ENCODE measurements at places on chromosomes 16 and 17. TPM values are rescaled to one million over a fixed set of nuclear protein-coding genes. Genes with fewer than 3 reads are reported as not detected.

The SPNS3 gene
- 1.8 TPM for total RNA-seq

The TBC1D3E gene
- not detected for total RNA-seq

The SMIM5 gene
- 15.5 TPM for total RNA-seq

The CSF3 gene
- not detected for total RNA-seq

The FSCN2 gene
- total RNA-seq, result 1.4 TPM

The PER1 gene
- total RNA-seq, result 123 TPM

The G6PC1 gene
- 17.3 TPM for total RNA-seq

The MYCBPAP gene
- total RNA-seq, result 4.6 TPM

The CLDN9 gene
- total RNA-seq, result 3.3 TPM

The HBA2 gene
- total RNA-seq, result 30.0 TPM

The ATP2A3 gene
- total RNA-seq, result 96.5 TPM

The CDRT15 gene
- not detected for total RNA-seq

The PRCD gene
- total RNA-seq, result 4.3 TPM

The PPP1R27 gene
- not detected for total RNA-seq

The CACNA1H gene
- total RNA-seq, result 133 TPM

The JPH3 gene
- 0.32 TPM for total RNA-seq

The SLC22A31 gene
- 1.6 TPM for total RNA-seq

The OR3A3 gene
- not detected for total RNA-seq

The CMTM2 gene
- not detected for total RNA-seq

The ZNF768 gene
- total RNA-seq, result 61.1 TPM

The SULT1A4 gene
- 4.7 TPM for total RNA-seq

The STAC2 gene
- total RNA-seq, result 1.3 TPM

The TEKT3 gene
- 1.2 TPM for total RNA-seq

The SLFN14 gene
- total RNA-seq, result not detected

The SLC43A2 gene
- total RNA-seq, result 27.0 TPM

The NARF gene
- total RNA-seq, result 80.0 TPM

The CYBA gene
- total RNA-seq, result 271 TPM

All from mucosa of gallbladder (tissue), 1 donor.